NCI-H526 treated with DMSO at 0.1 percent for 48 hours (cell line): ENCODE measurements at places on chromosomes 6 and 20.

DNA sequence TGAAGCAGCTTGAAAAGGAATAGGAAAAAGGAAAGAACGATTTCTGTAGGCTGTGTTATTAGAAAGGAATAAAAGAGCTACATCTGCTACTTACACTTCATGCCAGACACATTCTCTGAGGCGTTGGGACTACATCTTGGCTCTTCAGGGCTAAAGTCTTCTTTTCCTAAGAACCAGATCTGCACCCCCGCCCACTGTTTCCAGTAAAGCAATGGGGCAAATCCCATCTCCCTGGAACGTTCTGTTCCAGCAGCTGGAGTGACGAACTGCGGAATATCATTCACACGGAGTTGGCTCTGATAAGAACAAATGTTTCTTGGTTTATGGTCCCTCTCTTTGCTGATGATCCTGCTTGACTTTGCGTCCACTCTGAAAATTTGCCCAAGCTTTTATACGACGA is 26.9 kb downstream of the FAM50B start:
- no peak for DNase-seq

- no peak for DNase-seq
Measured at GRCh38 chr6:42313941-42314570, 96.4 kb upstream of the MRPS10 start.

DNA sequence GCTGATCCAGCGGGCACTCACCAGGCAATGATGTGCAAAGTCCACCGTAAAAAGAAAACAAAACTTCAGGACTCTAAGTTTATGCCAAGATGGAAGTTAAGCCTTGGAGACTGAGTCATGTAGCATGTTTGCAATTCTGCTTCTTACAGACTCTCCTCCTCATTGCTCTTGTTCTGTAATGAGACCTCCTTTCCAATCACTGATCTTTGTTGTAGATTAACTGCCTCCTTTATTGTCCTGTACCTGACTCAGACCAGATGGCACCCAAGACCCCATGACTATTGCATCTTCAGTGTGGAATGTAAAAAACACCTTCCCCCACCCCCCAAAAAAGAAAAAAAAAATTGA is 11.2 kb downstream of the NEU1 start:
- no peak for DNase-seq

GRCh38 chr6:157368359-157369049 is 12.5 kb upstream of the ZDHHC14 start:
- DNase-seq = no peak

GRCh38 chr6:167148021-167148420 is 9.8 kb downstream of the GPR31 start:
- DNase-seq = no peak

DNA sequence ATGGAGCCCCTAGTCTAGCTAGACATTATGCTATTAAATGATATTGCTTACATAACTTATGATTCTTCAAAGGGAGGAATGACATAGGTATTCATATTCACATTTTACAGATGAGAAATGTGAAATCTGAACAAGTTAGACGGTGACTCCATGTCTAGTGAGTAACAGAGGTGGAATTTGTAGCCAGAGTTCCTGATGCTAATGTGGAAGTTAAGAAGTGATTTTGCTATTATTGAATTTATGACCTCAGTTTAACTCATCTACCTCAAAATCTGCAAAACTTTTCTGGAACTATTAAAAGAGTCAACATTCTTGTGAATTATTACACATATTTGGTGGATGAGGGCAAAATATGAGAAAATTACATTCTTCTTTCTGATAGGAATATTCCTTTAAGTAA is 347.6 kb upstream of the MMS22L start:
- DNase-seq = no peak

- DNase-seq = no peak
Measured at GRCh38 chr6:32046450-32047083, 8.4 kb downstream of the CYP21A2 start.

DNA sequence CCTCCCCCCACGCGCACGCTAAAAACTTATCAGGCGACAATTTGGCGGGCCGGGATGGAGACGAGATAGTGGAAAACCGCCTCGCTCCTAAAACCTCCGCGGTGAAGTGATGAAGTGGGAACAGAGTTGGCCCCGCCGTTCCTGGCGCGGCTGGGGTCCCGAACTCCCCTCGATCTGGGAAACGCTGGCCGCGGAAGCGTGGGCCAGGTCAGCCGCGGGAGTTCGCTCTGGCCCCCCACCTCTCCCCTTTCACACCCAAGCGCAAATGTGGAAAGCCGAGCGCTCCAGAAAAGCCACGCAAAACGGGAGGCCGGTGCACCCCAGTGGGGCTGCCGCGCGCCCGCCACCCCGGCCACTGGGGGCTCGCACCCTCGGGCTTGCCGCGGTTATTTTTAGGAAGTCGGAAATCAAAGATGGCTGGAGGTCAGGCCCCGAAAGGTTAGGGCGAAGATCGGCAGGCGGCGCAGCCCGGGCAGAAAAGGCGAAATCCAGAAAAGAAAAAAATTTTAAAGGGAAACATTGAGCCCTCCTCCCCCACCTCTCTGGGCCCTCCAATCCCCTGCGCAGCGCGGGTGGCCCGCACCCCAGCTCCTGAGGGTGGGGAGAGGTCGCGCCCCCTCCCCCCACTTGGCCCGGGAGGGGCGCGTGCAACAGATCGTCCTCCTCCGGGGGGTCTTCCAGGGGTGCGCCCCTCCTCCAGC is 1.0 kb downstream of the SALL4 start:
- no peak for DNase-seq

DNA sequence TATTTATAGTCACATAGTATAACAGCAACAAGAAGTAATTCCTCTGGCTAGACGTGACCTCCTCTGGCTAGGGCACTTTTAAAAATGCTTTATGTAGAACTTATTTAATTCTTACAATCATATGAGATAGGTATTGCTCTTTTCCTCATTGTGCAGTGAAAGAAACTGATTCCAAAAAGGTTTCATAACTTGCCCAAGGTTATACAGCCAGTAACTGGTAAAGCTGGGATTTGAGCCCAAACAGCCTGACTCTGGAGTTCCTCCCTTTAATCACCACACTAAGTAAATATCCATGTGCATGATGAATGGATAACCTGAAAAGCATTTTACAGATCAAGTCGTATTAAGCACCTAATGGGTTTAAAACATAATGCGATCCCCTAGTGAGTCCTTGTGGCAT is 214.6 kb downstream of the PRL start:
- no peak for DNase-seq

GRCh38 chr20:12069181-12069580 is 151.5 kb downstream of the BTBD3 start:
- no peak for DNase-seq

- no peak for DNase-seq
Measured at GRCh38 chr6:148831531-148831930, 84.7 kb downstream of the UST start.
